ENCODE measurements at places on chromosomes 16 and 17.

DNA sequence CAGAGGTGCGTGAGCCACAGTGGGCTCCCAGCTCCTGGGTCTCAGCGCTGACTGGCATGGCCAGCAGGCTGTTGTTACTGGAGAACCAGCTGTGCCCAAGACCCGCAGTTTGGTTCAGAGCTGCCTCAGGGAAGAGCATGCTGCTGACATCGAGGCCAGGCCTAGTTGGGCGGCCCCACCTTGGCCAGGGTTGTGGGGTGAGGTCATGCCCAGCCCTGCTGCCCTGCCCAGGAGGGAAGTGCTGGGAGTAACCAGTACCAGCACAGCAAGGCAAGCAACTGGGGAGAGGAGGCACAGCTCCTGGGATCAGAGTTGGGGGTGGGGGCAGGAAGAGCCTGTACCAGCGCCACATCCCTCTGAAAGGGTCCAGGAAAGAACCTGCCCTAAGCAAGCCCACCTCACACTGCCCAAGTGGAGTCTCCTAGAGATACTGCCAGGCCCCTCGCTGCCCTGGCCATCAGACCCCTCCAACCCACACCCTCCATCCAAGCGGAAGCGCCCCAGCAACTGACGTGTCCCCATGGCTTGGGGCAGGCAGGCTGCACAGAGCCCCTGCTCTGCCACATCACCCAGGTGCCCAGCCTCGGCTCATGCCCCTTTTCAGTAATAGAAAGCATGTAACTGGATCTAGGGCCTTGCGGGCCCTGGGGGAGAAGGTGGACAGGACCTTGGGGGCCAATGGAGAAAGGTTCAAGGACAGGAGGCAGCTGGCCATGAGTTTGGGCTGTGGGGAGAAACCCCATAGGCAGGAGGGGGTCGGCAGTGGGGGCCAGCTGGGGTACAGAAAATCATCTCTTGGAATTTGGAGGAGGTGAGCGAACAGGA lies 990 bp downstream of the DOK4 start:
- no peak for DNase-seq

- no peak for DNase-seq
Observed at GRCh38 chr17:69480245-69480644, 65.7 kb downstream of the MAP2K6 start.

DNA sequence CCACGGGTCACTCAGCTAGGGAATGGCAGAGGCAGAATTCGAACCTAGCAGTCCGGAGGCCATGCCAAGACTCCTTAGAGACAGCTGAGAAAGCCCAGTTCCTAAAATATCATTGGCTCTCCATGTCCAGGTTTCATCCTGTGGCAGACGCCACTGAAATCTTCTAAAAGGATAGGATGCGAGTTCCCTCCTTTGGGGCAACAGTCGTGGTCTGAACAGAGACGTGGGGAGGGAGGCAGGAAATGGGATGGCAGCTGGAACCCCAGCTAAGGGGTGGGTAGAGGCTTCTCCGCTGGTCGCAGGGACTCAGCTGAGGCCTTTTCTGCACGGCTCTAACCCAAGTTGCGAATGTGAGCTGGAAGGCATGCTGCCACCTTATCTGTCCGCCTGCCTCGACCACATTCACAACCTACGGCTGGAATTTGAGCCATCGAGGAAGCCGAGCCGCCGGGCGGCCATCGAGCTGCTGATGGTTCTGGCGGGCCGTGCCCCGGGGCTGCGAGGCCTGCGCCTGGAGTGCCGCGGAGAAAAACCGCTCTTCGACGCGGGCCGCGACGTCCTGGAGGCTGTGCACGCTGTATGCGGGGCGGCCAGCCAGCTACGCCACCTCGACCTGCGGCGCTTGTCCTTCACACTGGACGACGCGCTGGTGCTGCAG lies 1.9 kb upstream of the HSF4 start:
- no peak for DNase-seq

GRCh38 chr16:12729448-12729847 lies 74.2 kb downstream of the CPPED1 start:
- no peak for DNase-seq

DNA sequence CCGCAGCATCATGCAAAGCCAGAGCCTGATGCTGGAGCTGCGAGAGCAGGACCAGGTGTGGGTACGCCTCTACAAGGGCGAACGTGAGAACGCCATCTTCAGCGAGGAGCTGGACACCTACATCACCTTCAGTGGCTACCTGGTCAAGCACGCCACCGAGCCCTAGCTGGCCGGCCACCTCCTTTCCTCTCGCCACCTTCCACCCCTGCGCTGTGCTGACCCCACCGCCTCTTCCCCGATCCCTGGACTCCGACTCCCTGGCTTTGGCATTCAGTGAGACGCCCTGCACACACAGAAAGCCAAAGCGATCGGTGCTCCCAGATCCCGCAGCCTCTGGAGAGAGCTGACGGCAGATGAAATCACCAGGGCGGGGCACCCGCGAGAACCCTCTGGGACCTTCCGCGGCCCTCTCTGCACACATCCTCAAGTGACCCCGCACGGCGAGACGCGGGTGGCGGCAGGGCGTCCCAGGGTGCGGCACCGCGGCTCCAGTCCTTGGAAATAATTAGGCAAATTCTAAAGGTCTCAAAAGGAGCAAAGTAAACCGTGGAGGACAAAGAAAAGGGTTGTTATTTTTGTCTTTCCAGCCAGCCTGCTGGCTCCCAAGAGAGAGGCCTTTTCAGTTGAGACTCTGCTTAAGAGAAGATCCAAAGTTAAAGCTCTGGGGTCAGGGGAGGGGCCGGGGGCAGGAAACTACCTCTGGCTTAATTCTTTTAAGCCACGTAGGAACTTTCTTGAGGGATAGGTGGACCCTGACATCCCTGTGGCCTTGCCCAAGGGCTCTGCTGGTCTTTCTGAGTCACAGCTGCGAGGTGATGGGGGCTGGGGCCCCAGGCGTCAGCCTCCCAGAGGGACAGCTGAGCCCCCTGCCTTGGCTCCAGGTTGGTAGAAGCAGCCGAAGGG lies 24.2 kb downstream of the C1QTNF1 start:
- no peak for DNase-seq
